ENCODE measurements at places on chromosomes 2 and 18.

DNA sequence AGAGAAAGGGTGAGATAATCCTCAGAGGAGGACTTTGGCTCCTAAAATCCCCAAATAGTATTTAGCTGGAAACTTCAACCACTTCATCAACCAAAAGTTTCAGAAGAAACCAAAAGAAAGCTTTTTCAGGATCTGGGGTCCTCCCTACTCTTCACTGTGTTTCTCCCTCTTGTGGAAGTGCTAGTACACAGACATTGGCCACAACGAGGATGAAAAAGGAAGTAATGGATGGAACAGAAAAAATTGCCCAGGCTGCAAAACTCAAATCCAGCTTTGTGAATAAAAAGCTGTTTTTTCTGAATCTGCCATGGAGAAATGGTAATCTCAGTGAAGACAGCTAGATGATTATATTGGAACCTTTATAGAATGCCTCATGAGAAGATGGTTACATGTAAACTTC is 4.0 kb downstream of the PID1 start:
- no peak for DNase-seq

DNA sequence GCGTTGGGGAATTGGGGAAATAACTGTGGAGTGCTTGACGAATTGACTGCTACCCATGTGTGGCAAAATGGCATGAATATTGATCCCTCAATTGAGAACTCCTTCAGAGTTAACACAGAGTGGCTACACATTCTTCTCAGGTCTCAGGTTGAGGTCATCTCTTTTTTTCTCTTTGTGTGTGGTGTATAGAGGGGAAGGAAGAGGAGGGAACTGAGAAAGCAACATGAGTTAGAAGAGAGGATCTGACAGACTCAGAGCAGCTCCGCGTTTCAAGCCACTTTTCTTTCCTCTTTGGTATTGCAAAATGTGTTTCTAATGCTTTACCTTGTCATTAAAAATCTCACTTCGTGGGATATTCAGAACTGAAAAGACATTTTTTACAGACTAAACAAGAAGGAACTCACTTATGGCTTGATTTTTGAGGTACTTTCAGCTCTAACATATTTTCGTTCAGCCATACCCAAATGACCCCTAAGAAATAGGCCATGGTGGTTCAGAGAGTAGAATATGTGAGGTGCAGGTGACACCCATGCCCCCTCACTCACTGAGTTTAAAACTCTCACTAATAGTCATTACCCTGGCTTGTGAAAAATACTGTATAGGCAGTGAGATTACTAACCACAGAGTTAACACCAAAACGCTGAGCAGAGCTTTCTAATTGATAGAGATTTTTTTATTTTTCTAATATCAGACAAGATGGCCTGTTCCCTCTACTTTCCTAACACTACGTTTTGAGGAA is 22.5 kb downstream of the STAT4 start:
- DNase-seq = no peak

- DNase-seq = no peak
Measured at GRCh38 chr2:105873721-105874120, 129.0 kb downstream of the NCK2 start.

GRCh38 chr2:88765154-88765888 is 73.8 kb downstream of the RPIA start:
- DNase-seq = peak; percentile 11

GRCh38 chr2:146984014-146984413 is 860.8 kb upstream of the ACVR2A start:
- DNase-seq = no peak

GRCh38 chr2:127647242-127648190 is 1.6 kb downstream of the GPR17 start:
- DNase-seq = no peak

GRCh38 chr2:226283796-226284195 is 515.8 kb downstream of the IRS1 start:
- DNase-seq = no peak

- DNase-seq = no peak
Measured at GRCh38 chr18:35671966-35672603, 90.5 kb downstream of the GALNT1 start.

DNA sequence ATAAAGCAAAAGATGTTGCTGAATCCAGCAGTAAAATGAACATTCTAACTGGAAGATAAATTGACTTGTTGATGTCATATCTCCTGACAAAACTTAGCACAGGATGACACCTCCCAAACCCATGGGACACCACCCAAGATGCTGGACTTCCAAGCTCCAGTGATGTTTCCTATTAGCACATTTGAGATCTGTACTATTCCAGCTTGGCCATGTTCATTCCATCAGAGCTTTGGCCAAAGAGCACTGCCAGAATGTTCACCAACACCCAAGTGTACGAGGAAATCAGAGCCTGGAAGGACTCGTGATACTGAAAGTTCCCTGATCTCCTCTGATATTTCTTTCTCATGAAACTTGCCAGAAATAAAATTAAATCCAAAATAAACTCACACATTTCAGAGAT is 44.7 kb downstream of the PID1 start:
- DNase-seq = no peak

GRCh38 chr18:76445741-76446232 is 49.3 kb downstream of the ZNF516 start:
- no peak for DNase-seq

DNA sequence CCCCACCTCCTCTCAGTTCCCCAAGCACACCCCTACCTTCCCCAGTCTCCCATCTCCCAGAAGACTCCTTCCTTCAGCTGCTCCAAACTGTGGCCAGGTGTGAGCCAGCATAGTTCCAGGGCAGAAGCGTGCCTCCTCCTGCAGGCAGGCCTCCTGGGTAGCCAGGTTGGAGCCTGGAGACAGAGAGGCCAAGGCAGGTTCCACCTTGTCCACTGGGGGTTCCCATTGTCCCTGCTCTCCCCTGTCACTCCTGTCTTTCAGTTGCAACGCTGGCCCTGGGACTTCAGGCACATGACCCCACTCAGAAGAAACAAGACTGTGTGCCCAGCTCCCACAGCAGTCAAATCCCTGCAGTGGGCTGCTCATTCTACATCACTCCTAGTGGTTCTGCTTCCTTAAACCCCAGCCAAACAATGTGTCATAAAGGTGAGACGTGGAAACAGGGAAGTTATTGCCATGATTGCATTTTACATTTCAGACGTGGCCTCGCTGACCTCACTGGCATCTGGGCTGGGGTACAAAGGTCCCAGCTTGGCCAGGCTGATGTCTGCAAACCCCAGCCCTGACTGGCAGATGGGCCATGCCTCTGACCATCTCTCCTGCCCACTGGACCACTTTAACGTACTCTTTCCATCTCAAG is 96.5 kb upstream of the BOD1L2 start:
- DNase-seq = no peak

DNA sequence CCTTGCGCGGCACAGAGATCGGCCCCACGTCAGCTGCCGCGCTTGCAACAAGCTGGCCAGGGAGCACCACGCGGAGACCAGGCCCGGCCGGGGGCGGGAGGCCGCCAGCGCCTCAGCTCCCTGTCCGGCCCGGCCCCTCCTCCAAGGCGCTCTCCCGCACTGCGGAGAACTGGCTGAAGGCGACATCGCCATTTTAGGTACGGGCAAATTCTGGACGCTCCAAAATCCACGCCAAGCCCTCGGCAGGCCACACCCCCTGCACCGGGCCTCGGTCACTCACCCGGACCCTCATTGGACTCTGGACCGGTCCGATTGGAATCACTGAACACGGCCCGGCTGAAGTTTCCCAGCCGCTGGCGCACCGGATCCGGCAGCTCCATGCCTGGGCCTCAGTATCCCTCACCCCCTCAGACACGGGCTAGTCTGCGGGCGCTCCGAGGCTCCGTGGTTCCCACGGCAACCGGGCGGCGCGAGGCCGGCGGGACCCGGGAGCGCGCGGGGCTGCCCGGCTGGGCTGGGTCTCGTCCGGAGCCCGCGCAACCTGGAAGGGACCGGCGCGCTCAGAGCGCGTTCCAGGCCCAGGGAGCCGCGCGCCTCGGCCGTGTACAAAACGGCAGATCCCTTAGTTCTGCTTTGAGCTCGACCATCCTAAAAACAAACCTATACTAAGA is at the start of gene TMEM17:
TMEM17 (minus strand) TSS at position 446 of the 671 bp plus-strand sequence; CDS start at position 380, 66 bp downstream.
- peak; percentile 69 for DNase-seq

GRCh38 chr2:119731983-119732382 is 27.7 kb upstream of the PTPN4 start:
- no peak for DNase-seq

GRCh38 chr2:160406591-160407392 is 86.8 kb downstream of the RBMS1 start:
- DNase-seq = no peak

Measured in NCI-H1694 treated with DMSO at 0.1 percent for 48 hours (cell line).